ENCODE measurements at places on chromosomes 12 and 14.

DNA sequence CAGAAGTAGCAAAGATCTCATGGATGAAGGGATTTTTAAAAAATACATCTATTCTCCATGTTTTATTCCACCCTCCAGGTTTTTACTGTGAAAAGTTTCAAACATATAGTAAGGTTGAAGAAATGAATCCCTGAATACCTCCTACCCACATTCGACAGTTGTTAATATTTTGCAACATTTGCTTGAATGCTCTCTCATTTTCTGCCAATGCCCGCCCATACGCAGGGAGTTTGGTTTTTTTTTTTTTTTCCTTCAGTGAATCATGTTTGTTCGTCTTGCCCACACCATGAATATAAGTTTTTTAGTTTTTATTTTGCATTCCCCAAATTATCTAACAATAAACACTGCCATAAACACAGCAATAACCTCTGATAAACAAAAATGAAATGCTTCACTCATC, 82.9 kb downstream of the MAP1LC3B2 start:
- no peak for DNase-seq

DNA sequence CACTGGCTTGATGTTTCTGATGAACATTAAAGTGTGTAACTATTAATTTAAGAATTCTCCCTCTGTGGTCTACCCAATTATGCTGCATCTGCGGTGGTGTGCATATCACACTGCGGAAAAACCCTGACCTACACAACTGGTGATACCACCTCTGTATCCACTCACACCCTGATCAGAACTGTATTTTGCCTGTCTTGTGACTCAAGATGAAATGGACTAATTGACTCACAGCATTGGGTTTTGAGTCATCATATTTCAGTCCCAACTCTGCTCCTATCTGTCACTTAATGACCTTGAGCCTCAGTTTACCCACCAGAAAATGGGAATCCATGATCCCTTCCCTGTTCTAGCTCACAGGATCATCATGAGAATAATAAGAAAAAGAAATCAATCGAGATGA, 65.6 kb downstream of the NUAK1 start:
- DNase-seq = no peak

DNA sequence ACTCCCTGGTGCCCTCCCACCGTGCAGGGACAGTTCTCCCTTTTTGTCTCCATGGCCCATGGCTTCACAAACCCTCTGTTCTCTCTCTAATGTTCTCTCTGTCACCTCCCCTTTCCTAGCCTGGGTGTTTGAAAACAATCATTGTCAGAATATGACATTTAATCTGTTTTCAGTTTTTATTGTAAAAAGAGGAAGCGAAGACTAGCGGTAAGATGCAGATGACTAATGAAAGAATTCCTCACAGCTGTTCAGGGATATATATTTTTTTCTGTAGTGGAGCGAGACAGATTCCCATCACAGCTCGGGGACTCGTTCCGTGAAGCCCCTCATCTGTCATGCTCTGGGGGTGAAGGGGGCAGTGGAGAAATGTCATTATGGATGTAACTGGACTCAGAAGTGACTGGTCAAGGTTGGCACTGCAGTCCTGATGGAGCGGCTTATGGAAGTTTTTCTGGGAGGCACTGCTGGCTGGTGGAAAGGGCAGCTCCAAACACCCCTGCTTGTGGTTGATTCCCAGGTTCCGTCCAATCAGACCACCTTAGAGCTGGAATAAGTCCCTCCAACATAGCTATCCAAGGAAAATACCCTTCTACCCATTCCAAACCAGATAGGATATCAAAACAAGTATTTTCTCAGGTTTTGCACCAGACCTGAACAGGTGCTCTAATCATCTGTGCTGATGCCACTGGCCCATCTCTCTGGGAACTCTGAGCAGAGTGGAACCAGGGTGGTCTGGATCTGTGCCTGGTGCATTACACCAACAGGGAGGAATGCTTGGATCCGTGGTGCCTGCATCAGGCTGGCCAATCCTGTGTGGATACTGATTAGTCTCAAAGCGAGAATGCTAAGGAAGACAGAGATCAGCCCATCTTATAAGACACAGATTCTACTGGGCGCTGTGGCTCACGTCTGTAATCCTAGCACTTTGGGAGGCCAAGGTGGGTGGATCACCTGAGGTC, 84.7 kb downstream of the GPATCH2L start:
- no peak for DNase-seq

DNA sequence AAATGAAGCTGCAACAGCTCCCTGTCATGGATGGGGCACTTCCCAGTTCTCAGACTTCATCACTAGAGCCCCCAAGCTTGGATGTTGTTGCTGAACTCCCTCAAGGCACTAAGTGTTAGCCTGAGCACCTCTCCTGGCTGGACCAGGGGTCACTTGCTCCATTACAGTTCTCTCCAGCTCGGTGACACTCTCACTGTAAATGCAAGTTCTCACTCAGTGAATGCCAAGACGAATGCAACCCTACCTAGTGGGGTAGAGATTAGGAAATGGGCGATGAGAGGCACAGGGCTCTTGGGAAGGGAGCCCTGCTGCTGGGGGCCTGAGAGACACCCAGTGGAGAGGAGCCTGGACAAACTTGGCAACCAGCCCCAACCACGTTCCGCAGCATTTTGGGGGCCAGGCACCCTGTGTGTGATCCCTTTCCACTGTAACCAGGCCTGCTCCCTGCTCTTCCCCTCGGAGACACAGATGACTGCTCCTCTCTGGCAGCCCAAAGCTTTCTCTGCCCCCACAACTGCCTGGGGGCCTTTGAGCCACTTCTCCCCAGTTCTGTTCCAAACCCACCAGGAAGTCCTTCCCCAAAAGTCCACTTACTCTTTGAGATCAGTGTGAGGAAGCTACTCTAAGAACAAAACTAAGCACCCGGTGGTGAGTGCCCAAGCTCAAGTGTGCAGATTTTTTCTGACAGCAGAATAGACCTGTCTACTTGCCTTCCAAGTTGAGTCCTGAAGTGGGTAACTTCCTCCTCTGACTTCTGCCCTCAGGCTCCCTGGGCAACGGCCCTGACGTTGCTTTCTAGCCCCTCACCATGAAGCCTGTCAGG, 8.0 kb upstream of the SELPLG start:
- no peak for DNase-seq

DNA sequence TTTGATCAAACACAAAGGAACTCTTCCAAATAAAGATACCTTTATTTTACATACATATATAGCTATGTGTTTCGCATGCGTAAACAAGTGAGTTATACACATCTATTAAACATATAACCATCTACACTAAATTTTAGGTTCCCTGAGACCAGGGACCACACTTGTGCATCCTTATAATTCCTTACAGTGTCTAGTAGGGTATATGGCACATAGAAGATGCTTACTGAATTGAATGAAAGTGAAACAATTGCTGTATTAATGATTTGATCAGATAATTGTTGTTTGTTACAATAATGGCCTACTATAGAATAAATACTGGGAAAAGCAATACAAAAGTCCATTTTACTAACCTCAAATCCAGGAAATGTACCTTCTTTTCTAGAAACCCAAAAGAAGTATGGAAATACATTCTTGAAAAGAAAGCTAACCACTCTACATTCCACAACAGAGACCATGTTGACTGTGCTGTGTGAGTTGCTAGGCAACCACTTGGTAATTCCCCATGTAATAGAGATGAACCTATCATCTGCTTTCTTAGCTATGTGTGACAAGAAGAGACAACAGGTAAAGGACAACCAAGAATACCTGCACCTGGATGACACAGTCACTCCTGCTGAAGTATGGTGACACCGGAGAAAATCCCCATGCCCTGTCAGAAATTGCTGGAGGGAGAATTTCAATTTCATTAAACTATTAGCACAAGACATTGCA, 11.9 kb upstream of the CIPC start:
- no peak for DNase-seq

DNA sequence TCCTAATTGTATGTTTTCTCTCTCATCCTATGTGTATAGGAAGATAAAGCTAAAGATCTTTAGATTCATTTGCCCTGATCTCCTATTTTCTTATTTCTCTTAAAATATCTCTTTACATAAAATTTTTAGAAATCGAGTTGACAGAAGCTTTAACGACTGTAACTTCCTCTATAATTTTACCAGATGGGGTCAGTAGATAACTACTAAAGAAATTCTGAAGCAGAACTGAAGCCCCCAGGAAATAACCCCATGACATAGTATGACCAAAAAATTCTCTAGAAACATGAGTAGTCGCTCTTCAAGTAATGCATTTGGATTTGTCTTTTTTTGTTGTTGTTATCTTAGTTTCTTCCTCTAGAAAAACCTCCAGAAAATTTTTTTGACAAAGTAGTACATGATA, 288.0 kb downstream of the ERC1 start:
- DNase-seq = no peak

GRCh38 chr14:104734991-104735779, 11.2 kb downstream of the ADSS1 start:
- no peak for DNase-seq

- DNase-seq = no peak
Measured at GRCh38 chr12:2101359-2101758, 48.6 kb downstream of the CACNA1C start.

- no peak for DNase-seq
Measured at GRCh38 chr12:34126805-34127204, 104.5 kb downstream of the ALG10 start.

GRCh38 chr14:105496831-105497591, 6.0 kb downstream of the TEDC1 start:
- DNase-seq = no peak

DNA sequence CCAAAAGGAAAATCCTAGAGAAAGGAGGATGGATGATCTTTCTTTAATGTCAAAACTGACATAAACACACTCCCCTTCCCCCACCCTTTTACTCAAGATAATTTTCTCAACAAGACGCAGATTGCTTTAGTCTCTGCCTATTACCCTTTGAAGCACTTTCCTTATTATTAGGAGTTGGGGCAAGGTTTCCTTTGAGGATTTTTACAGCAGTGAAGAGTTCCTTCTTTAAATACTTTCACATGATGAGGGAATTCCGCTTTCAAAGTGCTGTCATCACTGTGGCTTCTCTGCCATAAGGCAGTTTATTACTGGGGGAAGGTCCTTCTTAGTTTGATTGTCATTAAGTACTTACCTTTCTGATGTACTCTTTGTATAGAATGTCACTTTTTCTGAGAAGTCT, 172.1 kb downstream of the MSRB3 start:
- DNase-seq = no peak

- no peak for DNase-seq
Measured at GRCh38 chr14:88535149-88535548, 19.7 kb downstream of the PTPN21 start.

DNA sequence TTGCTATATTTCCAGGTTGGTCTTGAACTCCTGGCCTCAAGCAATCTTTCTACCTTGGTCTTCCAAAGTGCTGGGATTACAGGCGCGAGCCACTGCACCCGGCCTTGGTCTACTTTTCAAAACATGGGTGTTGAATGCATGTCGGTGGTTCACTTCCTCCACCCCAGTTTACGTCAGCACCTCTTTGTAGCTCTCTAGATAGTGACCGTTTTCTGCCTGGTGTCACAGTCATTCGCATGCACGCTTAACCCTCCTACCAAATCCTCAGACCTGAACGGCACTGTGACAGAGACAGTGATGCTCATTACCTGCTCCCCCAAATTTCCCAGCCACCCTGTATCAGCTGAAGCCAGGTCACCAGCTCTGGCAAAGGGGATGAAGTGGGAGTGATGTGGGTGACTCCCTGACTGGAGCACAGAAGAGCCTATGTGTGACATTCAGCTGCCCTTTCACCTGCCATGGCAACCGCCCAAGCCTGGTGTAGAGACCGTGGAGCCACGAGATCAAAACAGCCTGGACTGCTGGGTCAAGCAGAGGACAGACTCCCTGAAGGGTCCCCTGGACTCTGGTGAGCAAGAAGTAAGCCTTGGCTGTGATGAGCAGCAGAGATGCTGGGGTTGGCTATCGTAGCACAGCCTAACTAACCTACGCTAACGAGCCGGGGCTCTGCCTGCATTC, 66.2 kb upstream of the GPR68 start:
- no peak for DNase-seq

GRCh38 chr14:105126126-105126980, 42.2 kb downstream of the JAG2 start:
- DNase-seq = no peak

- DNase-seq = no peak
Measured at GRCh38 chr14:80116157-80116556, 95.1 kb downstream of the DIO2 start.

GRCh38 chr12:3119192-3119755, 42.1 kb downstream of the TSPAN9 start:
- DNase-seq = no peak

- DNase-seq = no peak
Measured at GRCh38 chr12:1322821-1323220, 271.6 kb downstream of the FBXL14 start.

DNA sequence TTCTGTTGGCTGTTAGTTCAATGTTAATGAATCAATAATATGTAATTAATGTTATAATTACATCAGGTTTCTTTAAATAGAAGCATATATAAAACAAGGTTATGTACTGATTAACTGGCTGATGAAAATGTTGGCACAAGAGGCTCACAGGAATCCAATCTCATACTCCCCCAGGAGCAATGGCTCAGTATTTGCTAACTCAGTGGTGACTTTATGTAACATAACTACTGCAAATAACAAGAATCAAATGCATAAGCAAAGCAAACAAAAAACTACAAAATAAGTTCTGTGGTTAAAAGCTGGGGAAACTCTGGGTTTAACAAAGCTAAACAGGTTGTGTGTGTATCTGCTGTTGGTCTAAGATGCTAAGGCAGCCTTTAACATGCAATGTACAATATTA, 27.7 kb upstream of the BBS10 start:
- DNase-seq = no peak

DNA sequence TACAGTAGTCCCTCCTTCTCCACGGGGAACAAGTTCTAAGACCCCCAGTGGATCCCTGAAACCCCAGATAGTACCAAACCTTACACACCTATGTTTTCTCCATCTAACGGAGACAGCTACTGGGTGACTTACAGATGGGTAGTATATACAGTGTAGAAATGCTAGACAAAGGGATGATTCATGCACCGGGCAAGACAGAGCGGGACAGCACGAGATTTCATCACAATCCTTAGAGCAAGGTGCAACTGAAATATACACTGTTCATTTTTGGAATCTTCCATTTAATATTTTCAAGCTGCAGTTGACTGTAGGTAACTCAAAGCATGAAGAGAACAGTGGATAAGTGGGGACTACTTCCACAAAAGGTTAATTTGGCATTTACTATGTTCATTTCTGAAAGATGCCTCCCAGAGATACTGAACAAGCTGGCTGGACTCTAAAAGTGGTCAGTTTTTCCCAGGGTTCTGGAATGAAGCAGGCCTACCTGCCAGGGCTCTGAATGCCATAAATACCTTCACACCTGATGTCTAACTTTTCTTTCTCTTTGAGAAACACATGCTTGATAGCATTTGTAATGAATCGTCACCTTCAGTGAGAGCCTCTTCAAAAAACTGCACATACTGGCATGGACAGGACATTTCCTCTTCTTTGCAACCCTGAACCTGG, 127.7 kb upstream of the FOXN3 start:
- no peak for DNase-seq

GRCh38 chr14:72476657-72477499, 417.0 kb downstream of the DPF3 start:
- DNase-seq = no peak

- DNase-seq = no peak
Measured at GRCh38 chr12:58711974-58712373, 208.3 kb downstream of the LRIG3 start.

All from stimulated activated CD4-positive, alpha-beta T cell treated with anti-CD3 and anti-CD28 coated beads, Interleukin-1b, Interleukin-23, amount 100 ng/mL, for 1 hour (primary cell).